ENCODE measurements at places on chromosomes 2 and 18. TPM values are rescaled to one million over a fixed set of nuclear protein-coding genes. Genes with fewer than 3 reads are reported as not detected.

AGXT gene
- total RNA-seq, result not detected

SAG gene
- not detected for total RNA-seq

ATP8B1 gene
- total RNA-seq, result 19.5 TPM

CRYGC gene
- not detected for total RNA-seq

CNDP1 gene
- not detected for total RNA-seq

ARHGAP25 gene
- not detected for total RNA-seq

NAT8 gene
- total RNA-seq, result not detected

COL4A3 gene
- under 0.01 TPM for total RNA-seq

SCN2A gene
- 0.89 TPM for total RNA-seq

NT5DC4 gene
- not detected for total RNA-seq

All from mesangial cell (primary cell).